ENCODE measurements at places on chromosomes 3 and 15.

DNA sequence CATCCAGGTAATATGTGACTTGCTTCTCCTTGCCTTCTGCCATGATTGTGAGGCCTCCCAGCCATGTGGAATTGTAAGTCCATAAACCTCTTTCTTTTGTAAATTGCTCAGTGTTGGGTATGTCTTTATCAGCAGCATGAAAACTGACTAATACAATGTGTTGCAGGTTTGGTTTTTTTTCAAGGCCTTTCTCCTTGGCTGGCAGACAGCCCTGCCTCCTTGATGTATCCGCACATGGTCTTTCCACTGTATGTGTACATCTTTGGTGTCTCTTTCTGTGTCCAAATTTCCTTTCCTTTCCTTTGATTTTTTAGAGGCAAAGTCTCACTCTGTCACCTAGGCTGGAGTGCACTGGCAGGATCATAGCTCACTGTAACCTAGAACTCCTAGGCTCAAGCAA, 260.1 kb downstream of the TUSC7 start:
- DNase-seq = no peak

DNA sequence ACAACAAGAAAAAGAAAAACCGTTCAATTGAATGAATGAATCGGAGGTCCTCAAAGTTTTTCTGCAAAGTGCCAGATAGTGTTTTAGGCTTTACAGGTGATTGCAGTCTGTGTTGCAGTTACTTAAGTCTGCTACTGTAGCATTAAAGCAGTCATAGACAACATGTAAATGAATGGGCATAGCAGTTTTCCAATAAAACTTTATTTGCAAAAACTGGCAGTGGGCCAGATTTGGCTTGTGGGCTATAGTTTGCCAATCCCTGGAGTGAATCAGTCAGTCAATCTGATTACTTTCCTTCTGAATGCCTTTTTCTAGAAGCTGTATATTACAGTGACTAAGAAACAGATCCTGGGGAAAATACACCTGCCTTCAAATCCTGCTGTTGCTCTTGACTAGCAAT, 242.6 kb downstream of the LRTM1 start:
- no peak for DNase-seq

- DNase-seq = no peak
These were observed 40.2 kb downstream of the TRANK1 start for GRCh38 chr3:36904641-36905040.

GRCh38 chr15:39788800-39789565, 6.3 kb upstream of the FSIP1 start:
- no peak for DNase-seq

DNA sequence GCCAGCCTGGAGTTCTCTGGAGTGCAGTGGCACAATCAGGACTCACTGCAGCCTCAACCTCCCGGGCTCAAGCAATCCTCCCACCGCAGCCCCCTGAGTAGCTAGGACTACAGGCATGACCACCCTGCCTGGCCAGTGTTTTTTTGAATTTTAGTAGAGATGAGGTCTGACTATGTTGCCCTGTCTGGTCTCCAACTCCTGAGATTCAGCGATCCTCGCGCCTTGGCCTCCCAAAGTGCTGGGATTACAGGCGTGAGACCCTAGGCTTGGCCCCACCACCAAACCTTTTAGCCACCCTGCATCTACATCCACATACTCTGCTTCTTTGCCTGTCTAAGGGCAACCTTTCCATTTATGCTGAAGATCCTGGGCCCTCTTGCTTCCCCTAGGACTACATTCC, 4.4 kb downstream of the NUSAP1 start:
- no peak for DNase-seq

GRCh38 chr3:76198086-76198485, 412.7 kb upstream of the ZNF717 start:
- DNase-seq = no peak

GRCh38 chr3:143247073-143247472, 127.5 kb downstream of the CHST2 start:
- DNase-seq = no peak

GRCh38 chr15:77023576-77024272, 28.8 kb downstream of the PSTPIP1 start:
- no peak for DNase-seq

Measured in anterior cingulate cortex (tissue), 58 donors.